ENCODE measurements at places on chromosomes 16 and 17. TPM values are rescaled to one million over a fixed set of nuclear protein-coding genes. Genes with fewer than 3 reads are reported as not detected.

Gene FBXW10B
- total RNA-seq = not detected

DNA sequence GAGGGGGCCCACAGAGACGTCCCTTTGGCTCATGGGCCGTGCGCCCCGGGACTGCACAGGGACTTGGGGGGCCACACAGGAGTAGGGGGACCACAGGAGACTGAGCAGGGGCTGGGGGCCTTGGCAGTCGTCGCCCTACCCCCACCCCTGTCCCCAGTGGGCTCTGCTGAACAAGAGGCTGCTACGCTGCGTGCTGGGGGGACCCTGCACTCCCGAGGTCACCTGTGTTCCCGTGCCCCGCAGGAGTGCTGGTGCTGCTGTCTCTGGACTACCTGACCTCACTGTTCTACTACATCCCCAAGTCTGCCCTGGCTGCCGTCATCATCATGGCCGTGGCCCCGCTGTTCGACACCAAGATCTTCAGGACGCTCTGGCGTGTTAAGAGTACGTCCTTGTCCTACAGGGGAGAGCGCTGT, 14.4 kb upstream of the RNF213 start:
- no peaks in the 10 kb centered on the region for H3K27me3 ChIP-seq
- no peaks in the 10 kb centered on the region for H3K36me3 ChIP-seq
- no peak overlapping the region for H3K27ac ChIP-seq
- H3K4me1 ChIP-seq = no peaks in the 10 kb centered on the region
- H3K4me3 ChIP-seq = no peak overlapping the region

- H3K27me3 ChIP-seq = no peaks in the 10 kb centered on the region
- no peak overlapping the region for H3K4me3 ChIP-seq
- peaks cover 5% of the 10 kb centered on the region for H3K36me3 ChIP-seq
- H3K27ac ChIP-seq = no peak overlapping the region
- DNase-seq = peak; percentile 0
Observed at GRCh38 chr17:17086585-17086984, 44.3 kb downstream of the MPRIP start.

GRCh38 chr16:78444-79150, 572 bp downstream of the MPG start:
- DNase-seq = peak; percentile 40
- peak overlapping the region; percentile 87 for H3K27ac ChIP-seq
- H3K4me3 ChIP-seq = peak overlapping the region; percentile 56
- H3K27me3 ChIP-seq = no peaks in the 10 kb centered on the region
- H3K4me1 ChIP-seq = peaks cover 29% of the 10 kb centered on the region
- no peaks in the 10 kb centered on the region for H3K36me3 ChIP-seq

DNA sequence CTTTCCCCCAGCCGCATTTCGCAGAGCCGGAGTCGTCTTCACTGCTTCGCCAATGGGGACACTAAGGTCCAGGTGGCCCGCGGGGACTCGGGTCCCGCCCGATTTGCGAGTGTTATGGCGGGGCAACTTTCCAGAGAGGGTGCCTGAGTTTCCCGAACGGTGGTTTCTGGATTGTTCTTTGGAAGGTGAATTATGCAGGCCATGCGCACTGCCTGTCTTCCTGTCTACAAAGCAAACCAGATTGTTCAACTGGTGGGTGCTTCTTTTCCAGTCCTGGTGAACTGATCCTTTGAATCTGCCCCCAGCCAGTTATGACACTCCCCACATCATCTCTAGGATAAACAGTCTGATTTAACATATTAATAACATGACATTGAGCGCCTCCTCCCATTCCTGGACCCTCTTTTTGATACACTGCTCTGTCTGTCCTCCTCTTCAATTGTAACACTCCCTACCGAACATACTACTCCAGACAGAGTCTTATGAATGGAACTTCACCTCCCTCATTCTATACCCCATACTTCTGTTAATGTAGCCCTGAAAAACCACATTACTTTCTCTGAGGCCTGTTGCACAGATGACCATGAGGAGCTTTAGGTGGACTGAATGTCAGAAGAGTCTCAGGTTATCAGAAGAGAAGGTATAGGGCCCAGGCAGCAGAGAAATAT, 159.0 kb downstream of the RAB11FIP4 start:
- no peaks in the 10 kb centered on the region for H3K27me3 ChIP-seq
- H3K27ac ChIP-seq = peak overlapping the region; percentile 94
- H3K4me3 ChIP-seq = peak overlapping the region; percentile 94
- peaks cover 8% of the 10 kb centered on the region for H3K4me1 ChIP-seq
- no peak for DNase-seq
- no peaks in the 10 kb centered on the region for H3K36me3 ChIP-seq

DNA sequence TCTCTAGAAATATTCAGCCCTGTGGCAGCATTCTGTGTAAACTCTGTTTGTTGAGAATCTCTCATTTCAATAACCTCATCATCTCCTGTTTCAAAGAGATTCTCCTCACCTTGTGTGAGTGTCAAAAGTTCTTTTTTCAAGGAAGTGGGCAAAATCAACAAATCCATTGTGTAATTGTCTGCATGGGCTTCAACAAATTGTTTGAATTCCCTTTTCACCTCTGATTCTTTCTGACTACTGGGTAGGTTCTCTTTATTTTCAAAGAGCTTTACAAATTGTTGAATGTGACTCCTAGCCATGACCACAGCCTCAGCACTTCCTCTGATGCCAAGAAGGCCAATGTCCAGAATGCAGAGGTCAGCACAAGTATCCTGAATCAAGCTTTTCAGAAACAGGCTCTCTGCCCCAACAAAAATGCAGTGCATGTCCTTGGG, 48.0 kb downstream of the N4BP1 start:
- DNase-seq = no peak
- no peaks in the 10 kb centered on the region for H3K36me3 ChIP-seq
- H3K27ac ChIP-seq = no peak overlapping the region
- H3K27me3 ChIP-seq = no peaks in the 10 kb centered on the region
- H3K4me3 ChIP-seq = no peak overlapping the region
